ENCODE measurements at places on chromosomes 2 and 18.
A peak's percentile ranks its signal among the peaks of the same experiment; 100 is the strongest.

- peak; percentile 65 for DNase-seq
Measured at GRCh38 chr2:102033031-102033749, 41.4 kb downstream of the IL1R2 start.

- no peak for DNase-seq
Measured at GRCh38 chr18:45049578-45050319, 369.1 kb downstream of the SETBP1 start.

DNA sequence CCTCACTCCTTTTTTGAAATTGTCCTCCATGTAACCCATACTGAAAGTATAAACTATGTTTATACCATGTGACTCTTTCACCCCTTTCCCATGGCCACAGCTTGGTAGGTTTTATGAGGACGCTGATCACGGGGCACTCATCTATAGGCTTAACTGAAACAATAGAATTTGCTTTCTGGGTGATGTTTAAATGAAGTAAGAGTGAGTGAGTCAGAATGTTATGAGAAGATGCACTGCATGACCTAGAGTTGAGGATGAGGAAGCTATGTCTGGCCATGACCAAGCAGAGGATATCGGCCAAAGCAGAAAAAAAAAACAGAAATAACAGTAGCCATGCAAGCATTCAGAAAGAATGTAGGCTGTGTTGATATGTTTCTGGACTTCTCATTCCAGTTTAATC is 34.9 kb downstream of the SCN1A start:
- DNase-seq, result no peak

GRCh38 chr2:71669628-71670429 is 216.5 kb downstream of the DYSF start:
- peak; percentile 26 for DNase-seq

DNA sequence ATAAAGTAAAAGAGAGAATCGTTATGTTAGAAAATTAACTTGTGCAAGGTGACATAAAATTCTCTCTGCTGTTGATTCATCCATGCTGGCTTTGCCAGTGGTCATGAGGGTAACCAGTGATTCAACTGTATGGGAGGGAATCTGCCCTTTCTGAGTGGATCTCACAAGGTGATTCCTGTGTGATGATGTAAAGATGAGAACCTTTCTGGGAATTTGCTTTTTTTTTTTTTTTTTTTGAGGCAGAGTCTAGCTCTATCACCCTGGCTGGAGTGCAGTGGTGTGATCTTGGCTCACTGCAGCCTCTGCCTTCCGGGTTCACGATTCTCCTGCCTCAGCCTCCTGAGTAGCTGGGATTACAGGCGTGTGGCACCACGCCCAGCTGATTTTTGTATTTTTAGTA is 23.3 kb downstream of the RAB31 start:
- peak; percentile 13 for DNase-seq

DNA sequence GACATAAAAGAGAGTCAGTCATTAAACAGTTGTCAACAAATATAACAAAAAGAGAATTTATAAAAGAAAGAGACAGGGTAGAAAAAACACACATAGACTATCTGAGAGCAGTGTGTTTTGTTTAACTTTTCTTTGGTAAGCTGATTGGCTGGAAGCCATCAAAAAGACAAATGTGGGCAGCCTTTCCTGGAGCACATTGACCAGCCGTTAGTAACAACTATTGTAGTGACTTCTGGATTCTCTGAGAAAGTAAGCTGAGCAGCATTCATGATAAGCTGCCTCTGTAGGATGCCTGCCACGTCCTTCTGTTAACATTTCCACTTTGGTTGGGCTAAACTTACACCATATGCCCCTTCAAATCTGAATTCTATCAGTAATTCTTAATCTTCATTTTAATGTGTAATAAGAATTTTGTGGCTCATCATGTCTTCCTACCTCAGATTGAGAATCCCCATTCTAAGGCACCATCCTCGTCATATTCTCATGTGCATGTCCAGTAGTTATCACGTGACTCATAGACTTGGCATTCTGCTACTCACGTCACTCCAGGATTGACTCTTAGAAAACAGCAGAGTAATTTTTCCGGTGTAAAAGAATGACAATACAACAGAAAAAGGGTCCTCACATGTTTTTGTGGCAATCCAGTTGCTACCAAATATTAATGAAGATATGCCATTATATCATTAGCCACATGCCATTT is 43.4 kb upstream of the DNAJC10 start:
- DNase-seq, result no peak

DNA sequence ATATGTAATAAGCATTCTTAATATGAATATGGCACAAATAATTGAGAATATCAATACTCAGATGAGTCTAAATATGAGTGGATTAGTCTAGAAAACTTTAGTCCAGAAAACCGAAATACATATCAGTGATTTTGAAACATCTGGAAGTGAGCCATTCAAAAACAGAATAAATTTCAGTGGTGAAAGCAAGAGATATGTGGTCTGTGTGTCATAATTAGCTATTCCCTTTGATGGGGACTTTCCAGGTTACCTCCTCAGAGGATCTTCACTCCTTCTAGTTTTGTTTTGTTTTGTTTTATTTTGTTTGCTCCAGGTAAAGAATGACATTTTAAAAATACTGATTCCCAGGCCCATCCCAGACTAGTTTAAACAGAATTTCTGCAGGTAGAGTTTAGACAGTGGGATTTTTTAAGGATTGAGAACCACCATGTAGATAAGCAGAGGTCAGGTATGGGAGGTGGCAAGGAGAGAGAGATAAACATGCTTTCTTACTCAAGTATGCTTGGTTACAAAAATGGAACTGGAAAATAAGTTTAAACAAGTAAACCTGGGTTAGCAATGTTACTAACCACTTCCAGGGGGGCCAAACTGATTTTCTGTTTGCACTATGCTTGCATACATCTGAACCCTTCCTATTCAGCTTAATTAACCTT is 70.7 kb downstream of the NABP1 start:
- DNase-seq, result no peak

- DNase-seq, result no peak
Measured at GRCh38 chr18:46386788-46387187, 270.2 kb downstream of the LOXHD1 start.

GRCh38 chr2:189542145-189542882 is 38.3 kb downstream of the SLC40A1 start:
- DNase-seq, result no peak
